ENCODE measurements at places on chromosomes 12 and 14. TPM values are rescaled to one million over a fixed set of nuclear protein-coding genes. Genes with fewer than 3 reads are reported as not detected.

MYF5 gene
- not detected for polyA plus RNA-seq

PIK3C2G gene
- polyA plus RNA-seq = not detected

ATL1 gene
- polyA plus RNA-seq = 6.5 TPM

GLI1 gene
- 1.5 TPM for polyA plus RNA-seq

FAM186B gene
- not detected for polyA plus RNA-seq

COX8C gene
- not detected for polyA plus RNA-seq

SIX6 gene
- not detected for polyA plus RNA-seq

KLRF1 gene
- polyA plus RNA-seq = not detected

TMEM229B gene
- 8.0 TPM for polyA plus RNA-seq

KLRC3 gene
- polyA plus RNA-seq = 1.8 TPM

TESPA1 gene
- 10.3 TPM for polyA plus RNA-seq

HOTAIR gene
- polyA plus RNA-seq = not detected

KERA gene
- polyA plus RNA-seq = not detected

KRT82 gene
- 0.03 TPM for polyA plus RNA-seq

WNT1 gene
- not detected for polyA plus RNA-seq

TSHR gene
- polyA plus RNA-seq = 0.47 TPM

ITGA7 gene
- polyA plus RNA-seq = 3.6 TPM

POTEM gene
- polyA plus RNA-seq = not detected

FAM222A gene
- 2.1 TPM for polyA plus RNA-seq

TAS2R30 gene
- 0.36 TPM for polyA plus RNA-seq

MYL6B gene
- 26.4 TPM for polyA plus RNA-seq

TDP1 gene
- 11.7 TPM for polyA plus RNA-seq

ADAM21 gene
- polyA plus RNA-seq = not detected

PTCSC3 gene
- not detected for polyA plus RNA-seq

VWF gene
- 1.2 TPM for polyA plus RNA-seq

KRT6C gene
- polyA plus RNA-seq = not detected

All from sigmoid colon (tissue), 7 donors.